ENCODE measurements at places on chromosomes 5 and 9. TPM values are rescaled to one million over a fixed set of nuclear protein-coding genes. Genes with fewer than 3 reads are reported as not detected.

DNA sequence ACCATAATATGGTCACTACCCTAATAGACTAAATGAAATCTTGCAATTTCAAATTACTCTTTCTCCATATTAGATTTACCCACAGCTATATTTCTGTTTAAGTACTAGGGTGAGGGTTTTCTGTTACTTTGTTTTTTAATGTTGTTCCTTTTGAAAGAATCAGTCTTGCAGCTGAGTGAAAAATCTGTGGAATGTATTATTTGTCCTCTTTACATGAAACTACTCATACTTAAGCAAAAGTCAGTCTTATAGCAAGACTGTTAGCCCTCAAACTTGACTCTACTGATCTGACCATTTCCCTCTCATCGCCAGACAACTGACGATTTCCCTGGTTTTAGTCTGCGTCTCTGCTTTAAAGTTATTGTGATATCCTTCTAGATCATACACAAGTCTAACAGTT lies 84.0 kb downstream of the PIK3R1 start:
- no peak for DNase-seq

DNA sequence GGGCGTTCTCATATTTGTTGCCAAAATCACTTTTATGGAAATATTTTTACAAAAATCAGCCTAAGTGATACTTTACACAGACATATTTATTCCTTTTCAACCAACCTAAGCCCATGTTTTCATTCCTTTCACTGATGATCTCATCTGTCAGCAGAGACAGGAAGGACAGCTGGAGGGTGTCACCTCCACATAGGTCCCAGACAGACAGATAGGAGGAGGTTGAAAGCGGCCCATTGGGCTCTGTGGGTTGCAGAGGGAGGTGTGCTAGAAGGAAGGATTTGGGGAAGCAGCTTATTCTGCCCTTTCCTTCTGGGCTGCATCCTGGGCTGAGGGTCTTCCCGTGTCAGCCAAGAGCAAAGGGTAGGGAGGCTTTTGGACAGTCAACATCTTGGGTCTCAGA lies 26.0 kb upstream of the SEMA4D start:
- DNase-seq, result no peak

DNA sequence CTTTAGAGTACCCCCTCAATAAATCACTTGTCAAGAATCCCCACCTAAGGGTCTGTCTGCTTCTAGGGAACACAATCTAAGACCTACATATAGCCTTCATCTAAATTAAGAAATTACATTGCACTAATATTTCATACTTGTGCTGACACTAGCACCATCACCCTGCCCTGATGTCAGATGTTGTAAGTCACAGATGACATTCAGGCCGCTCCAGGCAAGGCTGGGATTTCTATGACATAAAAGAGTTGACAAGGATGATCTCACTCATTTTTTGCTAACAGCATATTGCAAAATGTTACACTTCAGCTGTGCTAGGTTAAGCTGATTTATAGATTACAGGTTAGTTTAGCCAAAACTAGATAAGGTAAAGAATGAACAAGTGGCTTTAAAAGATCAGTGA lies 372.5 kb upstream of the GRIA1 start:
- no peak for DNase-seq

DNA sequence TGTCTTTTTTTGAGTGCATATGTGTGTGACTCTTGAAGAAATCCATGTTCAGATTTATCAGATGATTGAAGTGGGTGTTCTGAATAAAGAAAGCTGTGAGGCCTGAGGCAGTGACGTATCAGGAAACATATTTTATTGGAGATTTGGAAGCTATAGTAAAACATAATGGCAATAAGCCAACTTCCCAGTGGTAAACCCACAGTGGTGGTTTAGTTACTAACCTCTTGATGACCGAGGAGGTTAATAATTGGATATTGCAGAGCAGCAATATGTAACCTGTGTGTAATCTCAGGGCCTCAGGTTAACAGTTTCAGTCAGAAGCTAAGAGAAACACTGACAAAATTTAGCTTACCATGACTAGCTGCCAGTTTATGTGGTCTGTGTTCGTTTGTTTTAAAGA lies 6.9 kb downstream of the RGMB start:
- DNase-seq, result no peak

DNA sequence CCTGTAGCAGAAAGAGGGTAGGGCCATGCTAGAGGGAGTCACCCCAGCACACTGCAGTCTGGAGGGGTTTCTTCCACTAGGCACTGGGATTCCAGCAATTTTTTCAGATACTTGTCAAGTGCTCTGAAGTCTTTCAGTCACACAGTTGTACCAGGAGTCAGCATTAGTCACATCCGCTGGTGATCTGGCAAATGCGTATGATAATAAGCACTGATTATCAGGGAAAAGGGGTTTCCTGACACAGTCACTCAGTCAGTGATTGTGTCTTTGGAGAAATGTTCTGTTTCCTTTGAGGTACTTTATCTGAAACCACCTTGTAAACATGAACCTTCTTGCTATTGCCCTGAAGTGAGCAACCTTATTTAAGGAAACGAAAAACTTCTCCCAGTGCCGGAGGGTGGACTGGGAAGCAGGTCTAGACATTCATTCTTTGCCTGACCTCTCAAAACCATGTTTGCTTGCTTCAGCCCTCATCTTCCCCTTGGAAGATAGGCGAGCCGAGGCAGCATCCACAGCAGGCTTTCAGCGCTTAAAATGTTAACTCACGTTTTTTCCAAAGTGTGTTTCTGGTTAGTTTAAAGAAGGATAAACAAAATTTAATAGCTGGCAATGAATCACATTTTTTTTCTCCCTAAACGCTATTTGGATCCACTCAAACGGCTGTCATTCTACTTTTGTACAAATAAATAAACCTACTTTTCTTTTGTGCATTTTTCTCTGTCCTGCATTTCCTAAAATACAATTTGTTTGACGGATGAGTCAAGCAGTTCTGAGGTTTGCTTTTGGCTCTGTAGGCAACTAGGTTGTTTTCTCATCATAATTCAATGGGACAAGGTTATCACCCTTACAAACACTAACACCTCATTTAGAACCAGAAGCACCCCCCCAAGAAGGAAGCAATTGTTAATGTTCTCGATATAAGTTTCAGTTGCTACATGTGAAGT lies 77.7 kb downstream of the FOXD1 start:
- DNase-seq, result no peak

Gene SLC46A2
- total RNA-seq, result 0.36 TPM

- DNase-seq, result no peak
These were observed 33.7 kb upstream of the PWWP2A start for GRCh38 chr5:160152901-160153300.

DNA sequence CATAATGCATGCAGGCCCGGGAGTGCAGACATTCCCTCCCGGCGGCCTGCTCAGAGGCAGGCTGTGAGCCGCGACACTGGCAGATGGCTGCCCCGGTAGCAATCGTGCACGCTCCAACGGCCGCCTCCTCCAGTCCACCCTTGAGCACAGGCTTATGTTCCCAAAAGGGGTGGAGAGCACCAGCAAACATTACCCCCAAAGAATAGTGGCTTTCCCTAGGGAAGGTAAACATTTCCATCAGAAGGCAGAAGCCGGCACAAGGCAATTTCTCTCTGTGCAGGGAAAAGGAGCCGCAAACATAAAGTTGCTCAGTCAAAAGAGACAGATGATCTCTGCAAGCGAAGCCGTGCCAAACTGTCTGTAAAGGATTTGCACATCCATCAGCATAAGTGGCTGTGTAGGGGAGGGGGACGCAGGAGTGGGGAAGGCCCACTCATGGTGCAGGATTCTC lies 92.5 kb downstream of the SIL1 start:
- DNase-seq, result no peak

- no peak for DNase-seq
These were observed 17.7 kb downstream of the CAVIN4 start for GRCh38 chr9:100595391-100596199.

Gene PCDHA1
- not detected for total RNA-seq

- DNase-seq, result no peak
These were observed 582.4 kb downstream of the BRINP1 start for GRCh38 chr9:118786877-118787276.

Gene BAAT
- total RNA-seq, result not detected

GRCh38 chr5:68739752-68740151 lies 354.1 kb upstream of the SLC30A5 start:
- no peak for DNase-seq

DNA sequence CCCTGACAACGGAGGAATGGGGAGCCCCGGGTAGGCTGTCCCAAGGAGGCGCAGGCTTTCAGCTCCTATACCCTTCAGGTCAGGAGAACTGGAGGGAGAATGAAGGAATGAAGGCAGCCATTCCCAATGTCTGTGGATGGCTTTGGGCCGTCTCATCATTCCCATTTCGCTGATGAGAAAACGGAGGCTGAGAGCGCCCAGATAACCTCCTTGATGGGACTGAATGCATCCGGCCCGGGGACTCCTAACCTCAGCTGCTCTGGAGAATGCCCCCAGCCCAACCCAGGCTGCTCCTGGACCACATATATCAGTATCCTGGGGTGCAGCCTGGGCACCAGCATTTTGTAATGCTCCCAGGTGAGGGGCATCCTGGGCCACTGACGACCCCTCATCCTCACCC lies 52.6 kb upstream of the RNU6ATAC start:
- DNase-seq, result peak; percentile 48

DNA sequence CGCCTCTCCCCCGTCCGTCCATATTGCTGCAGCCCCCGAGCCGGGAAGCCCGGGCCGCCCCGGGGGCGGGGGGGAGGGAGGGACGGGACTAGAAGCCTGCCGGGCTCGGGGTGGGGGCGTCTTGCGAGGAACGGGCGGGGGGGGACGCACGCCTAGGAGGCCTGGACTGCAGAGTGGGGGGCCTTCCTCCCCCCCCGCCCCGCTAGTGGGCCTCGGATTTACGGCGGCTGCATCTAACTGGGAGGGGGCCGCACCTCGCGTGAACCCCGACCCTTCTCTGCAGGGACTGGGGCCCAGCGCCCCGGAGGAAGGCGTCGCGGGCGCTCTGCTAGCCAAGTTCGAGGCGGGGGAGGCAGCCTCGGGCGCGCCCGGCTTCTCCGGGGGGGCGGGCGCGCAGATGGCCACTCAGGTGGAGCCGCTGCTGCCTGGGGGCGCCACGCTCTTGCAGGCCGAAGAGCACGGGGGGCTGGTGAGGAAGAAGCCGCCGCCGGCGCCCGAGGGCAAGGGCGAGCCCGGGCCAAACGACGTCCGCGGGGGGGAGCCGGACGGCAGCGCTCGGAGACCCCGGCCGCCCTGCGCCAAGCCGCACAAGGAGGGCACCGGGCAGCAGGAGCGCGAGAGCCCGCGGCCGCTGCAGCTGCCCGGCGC lies at the start of gene LARP1:
LARP1 (plus strand) TSS at position 17 of the 648 bp plus-strand sequence; CDS start at position 398, 381 bp downstream.
- DNase-seq, result no peak

DNA sequence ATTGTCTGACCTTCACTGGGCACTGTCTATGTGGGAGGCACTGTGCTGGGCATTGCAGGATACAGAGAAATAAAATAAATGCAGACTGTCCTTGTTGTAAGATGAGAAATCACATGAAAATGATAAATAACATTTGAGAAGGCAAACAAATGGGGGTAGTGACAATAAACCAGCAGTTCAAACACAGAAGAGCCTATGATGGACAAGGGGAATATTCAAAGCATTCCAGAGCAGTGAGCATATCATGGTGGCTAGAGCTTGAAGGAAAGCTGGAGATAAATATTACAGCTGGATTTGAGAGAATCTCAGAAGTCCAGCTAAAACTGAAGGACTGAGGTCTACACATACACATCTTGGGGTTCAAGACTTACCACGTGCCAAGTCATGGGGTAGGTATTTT lies 209.9 kb downstream of the ASTN2 start:
- no peak for DNase-seq

DNA sequence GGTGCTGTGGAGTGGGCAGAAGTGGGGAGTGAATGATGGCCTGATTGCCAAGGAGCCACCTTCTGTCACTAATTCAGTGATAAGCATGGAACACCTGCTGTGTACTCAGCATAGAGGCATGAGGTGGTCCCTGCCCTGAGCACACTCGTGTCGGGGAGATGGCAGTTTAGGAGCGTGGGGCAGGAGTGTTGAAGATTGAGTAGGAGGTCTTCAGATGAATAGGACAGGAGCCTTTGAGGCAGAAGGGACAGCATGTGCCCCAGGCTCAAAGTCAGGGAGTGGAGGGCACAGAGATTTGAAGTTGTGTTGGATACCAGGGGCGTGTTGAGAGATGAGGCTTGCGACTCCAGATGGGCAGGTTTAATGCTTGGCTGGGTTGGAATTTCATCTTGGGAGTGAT lies 55.0 kb downstream of the ZNF618 start:
- DNase-seq, result no peak
